ENCODE measurements at places on chromosomes 5 and 9.

DNA sequence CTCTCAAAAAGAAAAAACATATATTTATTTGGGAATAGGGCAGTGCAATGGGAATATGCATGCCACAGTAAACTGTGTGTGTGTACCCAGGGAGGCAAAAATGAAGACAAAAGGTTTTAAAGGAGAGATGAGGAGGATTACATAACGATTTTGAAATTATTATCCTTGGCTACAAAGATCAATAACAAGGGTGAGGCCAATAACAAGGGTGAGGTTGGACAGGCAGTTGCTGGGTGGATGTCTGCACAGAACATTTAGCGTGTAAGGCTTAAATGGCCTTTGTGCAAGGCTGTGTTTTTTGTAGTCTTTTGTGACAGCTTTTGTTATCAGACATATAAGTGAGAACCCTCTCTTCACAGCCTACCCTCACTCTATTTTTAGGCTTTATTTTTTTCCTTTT, 114.0 kb downstream of the JMY start:
- no peak for DNase-seq

- DNase-seq: no peak
Observed at GRCh38 chr9:38149647-38150046, 80.6 kb upstream of the SHB start.

DNA sequence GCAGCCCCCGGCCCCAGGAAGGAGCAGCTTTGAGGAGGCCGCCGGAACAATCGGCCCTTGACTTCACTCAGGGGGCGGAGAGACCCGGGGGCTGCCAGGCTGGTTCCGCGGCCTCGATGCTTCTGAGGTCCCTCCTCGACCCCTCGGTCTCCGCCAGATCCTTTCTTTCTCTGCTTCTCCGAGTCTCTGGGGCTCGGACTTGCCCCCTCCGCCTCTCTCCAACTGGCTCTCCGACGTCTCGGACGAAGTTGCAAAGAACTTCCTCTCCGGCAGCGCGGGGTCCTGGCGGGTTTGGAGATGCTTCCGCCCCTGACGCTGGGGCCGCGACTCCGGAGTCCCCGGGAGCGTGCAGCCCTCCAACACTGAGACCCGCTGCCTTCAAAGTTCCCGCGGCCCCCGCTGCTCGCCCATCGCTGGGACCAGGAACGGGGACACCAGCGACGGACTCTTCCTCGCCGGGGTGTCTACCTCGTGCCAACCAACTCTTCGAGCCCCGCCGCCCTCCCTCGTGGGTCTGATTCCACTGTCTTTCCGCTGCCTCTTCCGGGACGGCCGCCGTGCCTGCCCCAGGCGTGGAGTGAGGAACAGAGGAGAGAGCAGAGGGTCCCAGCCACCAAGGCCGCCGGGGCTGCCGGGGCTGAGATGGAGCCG, 7.0 kb downstream of the PAX5 start:
- no peak for DNase-seq

DNA sequence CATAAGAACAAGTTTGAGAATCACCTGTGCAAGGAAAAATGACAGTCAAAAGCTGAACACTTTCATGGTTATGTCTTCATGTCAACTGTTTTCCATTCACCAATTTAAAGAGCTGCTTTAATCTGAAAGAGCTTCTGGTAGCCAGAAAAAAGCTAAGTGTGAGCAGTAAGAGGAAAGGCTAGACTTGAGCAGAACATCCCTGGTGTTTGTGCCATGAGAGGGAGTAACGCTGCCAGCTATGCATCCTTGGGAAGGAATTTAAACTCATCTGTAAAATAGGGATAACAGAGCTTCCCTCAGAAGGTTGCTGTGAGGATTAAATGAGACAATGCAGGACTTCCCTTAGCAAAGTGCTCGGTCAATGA, 193.7 kb downstream of the MAPKAP1 start:
- DNase-seq: no peak

GRCh38 chr5:21686706-21687105, 1166.4 kb downstream of the CDH12 start:
- DNase-seq: no peak

DNA sequence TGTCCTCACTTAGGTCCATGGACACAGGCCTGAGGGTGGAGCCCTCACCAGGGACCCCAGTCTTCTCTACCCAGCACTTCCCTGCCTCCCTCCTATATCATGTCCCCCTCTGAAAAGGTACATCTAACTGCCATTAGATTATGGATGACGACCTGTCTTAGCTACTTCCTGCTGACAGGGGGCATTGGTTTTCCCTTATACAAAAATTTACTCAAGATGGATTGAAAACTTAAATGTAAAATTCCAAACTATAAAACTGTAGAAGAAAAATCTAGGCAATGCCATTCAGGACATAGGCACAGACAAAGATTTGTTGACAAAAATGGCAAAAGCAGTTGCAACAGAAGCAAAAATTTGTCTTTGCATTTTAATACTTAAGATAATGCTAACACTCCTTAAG, 623.2 kb upstream of the FAM174A start:
- no peak for DNase-seq

DNA sequence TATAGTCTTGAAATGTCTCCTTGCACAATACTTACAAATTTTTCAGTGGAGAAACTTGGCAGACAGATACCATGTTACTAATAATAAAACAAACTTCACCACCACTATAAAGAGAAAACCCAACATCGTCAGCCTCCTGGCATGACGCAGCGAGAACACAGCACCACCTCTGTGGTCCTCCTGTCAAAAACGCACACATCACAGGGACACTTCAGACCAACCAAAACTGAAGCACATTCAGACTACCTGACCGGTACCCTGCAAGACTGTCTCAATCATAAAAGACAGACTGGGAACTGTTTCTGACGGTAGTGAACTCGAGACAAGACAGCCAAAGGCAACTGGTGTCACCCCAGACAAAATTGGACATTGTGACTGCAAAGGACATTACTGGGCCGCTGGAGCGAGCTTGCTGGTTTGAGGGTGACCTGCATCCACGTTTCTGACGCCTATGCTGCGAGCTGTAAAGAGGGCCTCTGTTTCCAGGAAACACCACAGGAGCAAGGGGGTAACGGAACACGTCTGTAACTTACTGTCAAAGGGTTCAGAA, 34.4 kb downstream of the NSUN2 start:
- DNase-seq: no peak

DNA sequence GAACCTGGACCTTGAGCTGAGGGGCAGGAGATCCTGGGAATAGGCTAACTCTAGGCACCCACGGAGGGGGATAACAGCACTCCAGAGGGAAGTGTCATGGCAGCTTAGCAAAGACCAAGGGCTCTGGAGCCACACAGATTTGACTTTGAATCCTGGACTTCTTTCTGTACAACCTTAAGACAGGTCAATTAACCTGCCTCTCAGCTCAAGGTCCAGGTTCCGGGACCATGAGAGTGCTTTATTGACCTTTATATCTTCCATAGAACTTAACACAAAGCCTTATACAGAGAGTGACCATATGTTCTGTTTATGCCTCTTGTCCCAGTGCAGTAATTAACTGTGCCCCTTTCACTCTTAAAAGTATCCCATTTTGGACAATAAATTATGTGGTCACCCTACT, 90.5 kb upstream of the LRRTM2 start:
- no peak for DNase-seq

Data from LHCN-M2 (cell line).